ENCODE measurements at places on chromosomes 16 and 17.
A peak's percentile ranks its signal among the peaks of the same experiment; 100 is the strongest.

DNA sequence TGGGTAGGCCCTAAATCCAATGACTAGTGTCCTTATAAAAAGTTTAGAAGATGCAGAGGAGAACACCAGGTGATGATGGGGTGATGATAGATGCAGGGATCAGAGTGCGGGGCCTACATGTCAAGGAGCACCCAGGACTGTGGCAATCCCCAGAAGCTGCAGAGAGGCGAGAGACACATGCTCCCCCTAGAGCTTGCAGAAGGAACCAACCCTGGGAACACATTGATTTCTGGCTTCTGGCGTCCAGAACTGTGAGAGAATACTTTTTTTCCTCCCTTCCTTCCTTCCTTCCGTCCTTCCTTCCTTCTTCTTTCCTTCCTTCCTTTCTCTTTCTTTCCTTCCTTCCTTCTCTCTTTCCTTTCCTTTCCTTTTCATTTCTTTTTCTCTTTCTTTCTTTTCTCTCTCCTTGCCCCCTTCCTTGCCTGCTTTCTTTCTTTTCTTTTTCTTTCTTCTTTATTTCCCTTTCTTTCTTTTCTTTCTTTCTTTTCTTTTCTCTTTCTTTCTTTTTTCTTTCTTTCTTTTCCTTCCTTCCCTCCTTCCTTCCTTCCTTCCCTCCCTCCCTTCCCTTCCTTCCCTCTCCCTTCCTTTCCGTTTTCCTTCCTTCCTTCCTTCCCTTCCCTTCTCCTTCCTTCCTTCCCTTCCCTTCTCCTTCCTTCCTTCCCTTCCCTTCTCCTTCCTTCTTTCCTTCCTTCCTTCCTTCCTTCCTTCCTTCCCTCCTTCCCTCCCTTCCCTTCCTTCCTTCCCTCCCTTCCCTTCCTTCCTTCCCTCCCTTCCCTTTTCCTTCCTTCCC lies 134.3 kb downstream of the HAPSTR1 start:
- DNase-seq, result no peak

GRCh38 chr16:47198180-47198575 lies 54.4 kb upstream of the NETO2 start:
- DNase-seq, result no peak

- DNase-seq, result no peak
Observed at GRCh38 chr17:39996800-39997199, 16.2 kb downstream of the PSMD3 start.

GRCh38 chr16:626787-627453 lies 3.9 kb upstream of the WFIKKN1 start:
- no peak for DNase-seq

DNA sequence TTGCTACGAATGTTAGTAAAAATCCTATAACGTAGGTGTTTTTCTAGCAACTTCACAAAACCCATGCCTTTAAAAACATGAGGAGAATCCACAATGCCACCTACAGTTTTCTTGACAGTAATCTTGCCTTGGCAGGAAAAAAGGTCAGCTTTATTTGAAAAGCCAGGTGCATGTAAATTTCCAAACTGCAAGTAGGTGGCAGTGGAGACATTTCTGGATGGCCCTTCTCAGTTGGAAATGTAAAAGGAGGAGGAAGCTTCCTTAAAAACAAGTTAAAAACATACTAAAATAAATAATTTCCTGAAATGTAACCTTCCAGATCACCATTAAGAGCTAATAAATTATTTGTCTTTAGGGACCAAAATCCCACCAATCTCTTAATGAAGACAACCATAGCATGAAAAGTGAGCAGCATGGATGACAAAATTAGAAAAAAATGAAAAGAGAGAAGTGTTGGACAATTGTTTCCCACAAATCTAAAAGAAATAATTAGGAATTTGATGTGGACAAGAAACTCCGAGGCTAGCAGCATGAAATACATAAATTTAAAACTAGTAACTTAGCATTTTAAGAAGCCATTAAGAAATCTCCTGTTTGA lies 152.2 kb downstream of the SNX11 start:
- no peak for DNase-seq

- DNase-seq, result peak; percentile 15
Observed at GRCh38 chr16:50093607-50094539, 28.1 kb downstream of the HEATR3 start.
